Omental fat pad (tissue), 4 donors: ENCODE measurements at places on chromosomes 2 and 18.

DNA sequence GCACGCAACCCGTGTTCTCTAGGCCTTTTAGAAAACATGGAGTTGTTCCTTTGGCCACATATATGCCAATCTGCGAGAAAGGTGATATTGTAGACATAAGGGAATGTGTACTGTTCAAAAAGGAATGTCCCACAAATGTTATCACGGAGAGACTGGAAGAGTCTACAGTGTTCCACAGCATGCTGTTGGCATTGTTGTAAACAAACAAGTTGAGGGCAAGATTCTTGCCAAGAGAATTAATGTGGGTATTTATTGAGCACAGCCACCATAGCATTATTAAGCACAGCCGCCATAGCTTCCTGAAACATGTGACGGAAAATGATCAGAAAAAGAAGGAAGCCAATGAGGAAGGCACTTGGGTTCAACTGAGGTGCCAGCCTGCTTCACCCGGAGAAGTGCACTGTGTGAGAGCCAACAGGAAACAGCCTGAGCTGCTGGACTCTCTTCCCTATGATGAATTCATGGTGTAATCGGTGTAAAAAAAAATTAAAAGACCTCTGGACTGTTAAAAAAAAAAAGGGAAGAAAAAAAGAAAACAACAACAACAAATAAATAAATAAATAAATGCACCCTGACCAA, 29.0 kb upstream of the REL start:
- no peak for DNase-seq

- no peak for DNase-seq
These were observed 201.7 kb downstream of the NRP2 start for GRCh38 chr2:205883965-205884364.

GRCh38 chr2:132609101-132609890, 60.7 kb downstream of the LYPD1 start:
- DNase-seq = no peak

GRCh38 chr2:235940330-235940729, 227.9 kb downstream of the GBX2 start:
- DNase-seq = no peak

- DNase-seq = no peak
These were observed 773.5 kb downstream of the CPS1 start for GRCh38 chr2:211329882-211330281.

- no peak for DNase-seq
These were observed 76.0 kb upstream of the DSG1 start for GRCh38 chr18:31241900-31242409.

DNA sequence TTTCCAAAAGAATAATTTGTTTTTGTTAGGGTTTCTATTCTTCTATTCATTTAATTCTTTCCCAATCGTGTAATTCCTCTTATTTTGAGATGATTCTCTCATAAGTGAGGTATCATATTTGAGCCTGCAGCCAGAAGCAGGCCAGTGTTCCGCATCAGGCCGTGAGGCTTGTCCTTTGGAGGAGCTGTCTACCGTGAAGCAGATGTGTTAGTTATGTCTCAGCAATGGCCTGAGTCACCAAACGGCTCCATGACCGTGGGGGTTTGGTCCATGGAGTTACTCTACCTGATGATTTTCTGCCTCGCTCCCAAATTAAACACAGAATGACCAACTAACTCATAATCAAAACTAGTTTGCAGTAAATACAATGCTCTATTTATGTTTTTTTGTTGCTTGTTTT, 64.2 kb upstream of the TMEM87B start:
- no peak for DNase-seq

- no peak for DNase-seq
These were observed 22.6 kb upstream of the TMEM247 start for GRCh38 chr2:46456789-46457188.

- DNase-seq = no peak
These were observed 110.1 kb upstream of the FBXO11 start for GRCh38 chr2:48016225-48017019.

- no peak for DNase-seq
These were observed 179.1 kb downstream of the LDLRAD4 start for GRCh38 chr18:13397504-13398163.

GRCh38 chr18:49019446-49020045, 68.8 kb upstream of the SMAD7 start:
- DNase-seq = peak; percentile 20

DNA sequence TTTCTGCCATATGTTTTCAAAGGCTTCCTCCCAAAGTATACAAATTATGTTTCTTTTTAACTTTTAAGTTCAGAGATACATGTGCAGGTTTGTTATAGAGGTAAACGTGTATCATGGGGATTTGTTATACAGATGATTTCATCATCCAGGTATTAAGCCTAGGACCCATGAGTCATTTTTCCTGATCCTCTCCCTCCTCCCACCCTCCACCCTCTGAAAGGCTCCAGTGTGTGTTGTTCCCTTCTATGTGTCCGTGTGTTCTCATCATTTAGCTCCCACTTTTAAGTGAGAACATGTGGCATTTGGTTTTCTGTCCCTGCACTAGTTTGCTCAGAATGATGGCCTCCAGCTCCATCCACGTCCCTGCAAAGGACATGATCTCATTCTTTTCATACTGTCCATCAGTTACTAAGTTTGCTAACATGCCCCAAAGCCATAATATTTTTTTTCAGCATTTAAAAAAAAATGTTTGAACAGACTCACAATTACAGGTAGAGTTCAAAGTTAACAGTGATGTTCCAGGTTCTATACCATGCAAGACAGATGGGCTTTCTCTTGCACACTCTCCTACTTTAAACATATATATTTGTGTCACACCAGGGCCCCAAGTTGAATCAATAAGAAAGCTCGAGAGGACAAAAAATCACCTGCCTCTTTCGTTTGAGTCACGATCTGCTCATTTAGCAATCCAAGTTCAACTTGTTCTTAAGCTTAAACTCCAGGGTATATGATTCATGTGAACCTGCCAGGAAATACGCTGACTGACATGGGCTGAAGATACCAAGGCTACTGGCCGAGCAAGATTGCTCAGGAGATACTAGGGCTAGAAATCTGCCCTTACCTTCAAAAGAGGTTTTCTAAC, 77.6 kb downstream of the AP1S3 start:
- no peak for DNase-seq

DNA sequence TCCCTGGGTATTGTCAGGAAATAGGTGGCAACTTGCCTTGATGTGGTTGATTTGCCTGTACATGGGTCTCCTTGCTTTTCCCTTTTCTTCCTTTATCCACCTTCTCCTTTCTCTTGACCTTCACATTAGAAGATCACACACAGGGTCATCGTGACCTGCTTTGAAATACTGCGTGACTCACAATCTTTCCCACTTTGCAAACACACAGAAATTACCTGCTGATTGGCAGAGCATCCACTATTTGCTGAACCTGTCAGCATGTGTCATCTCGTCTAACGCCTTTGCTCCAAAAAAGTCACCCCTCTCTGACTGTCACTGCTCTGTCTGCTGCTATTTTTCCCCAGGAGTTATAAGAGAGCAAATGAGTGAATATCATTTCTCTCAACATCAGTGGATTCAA, 60.8 kb downstream of the MYO3B start:
- DNase-seq = no peak

- DNase-seq = no peak
These were observed at the start of gene TMEM163 for GRCh38 chr2:134718817-134719814. TMEM163 (minus strand) TSS chr2:134719000.

- DNase-seq = no peak
These were observed 20.9 kb downstream of the ROCK1 start for GRCh38 chr18:21090680-21091079.

- DNase-seq = no peak
These were observed 112.1 kb downstream of the MCFD2 start for GRCh38 chr2:46803547-46803878.

DNA sequence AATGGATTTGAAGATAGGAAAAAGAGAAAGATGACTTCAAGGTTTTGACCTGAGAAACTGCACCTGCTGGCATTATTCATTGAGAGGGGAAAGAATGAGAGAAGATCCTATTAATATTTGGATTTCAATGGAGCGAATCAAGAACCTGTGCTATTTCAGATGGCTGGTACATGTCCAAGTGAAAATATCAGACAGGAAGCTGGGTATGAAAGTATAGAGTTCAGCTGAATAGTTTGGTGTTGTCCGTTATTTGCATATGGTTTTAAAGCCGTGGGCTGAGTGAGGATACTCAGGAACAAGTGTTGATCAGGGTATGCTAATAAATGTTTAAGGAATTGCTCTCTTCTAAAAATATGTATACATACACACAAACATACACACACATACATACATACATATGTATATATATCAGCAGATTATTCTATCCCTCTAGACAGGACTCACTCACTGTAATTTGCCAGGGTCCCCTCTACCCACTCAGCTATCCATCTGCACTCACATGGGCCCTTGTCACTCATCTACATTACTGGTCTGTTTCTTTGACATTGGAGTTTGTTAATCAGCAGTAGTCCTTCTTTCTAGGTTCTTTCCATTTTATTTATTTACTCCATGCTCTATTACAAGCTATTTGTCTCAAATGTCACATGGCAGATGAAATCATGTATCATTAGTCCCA, 33.9 kb upstream of the IKZF2 start:
- no peak for DNase-seq

GRCh38 chr18:28127763-28128658, 48.9 kb downstream of the CDH2 start:
- no peak for DNase-seq

- no peak for DNase-seq
These were observed 134.8 kb downstream of the EIPR1 start for GRCh38 chr2:3242747-3243369.

- peak; percentile 53 for DNase-seq
These were observed 99.1 kb downstream of the ALPK2 start for GRCh38 chr18:58529714-58530354.

DNA sequence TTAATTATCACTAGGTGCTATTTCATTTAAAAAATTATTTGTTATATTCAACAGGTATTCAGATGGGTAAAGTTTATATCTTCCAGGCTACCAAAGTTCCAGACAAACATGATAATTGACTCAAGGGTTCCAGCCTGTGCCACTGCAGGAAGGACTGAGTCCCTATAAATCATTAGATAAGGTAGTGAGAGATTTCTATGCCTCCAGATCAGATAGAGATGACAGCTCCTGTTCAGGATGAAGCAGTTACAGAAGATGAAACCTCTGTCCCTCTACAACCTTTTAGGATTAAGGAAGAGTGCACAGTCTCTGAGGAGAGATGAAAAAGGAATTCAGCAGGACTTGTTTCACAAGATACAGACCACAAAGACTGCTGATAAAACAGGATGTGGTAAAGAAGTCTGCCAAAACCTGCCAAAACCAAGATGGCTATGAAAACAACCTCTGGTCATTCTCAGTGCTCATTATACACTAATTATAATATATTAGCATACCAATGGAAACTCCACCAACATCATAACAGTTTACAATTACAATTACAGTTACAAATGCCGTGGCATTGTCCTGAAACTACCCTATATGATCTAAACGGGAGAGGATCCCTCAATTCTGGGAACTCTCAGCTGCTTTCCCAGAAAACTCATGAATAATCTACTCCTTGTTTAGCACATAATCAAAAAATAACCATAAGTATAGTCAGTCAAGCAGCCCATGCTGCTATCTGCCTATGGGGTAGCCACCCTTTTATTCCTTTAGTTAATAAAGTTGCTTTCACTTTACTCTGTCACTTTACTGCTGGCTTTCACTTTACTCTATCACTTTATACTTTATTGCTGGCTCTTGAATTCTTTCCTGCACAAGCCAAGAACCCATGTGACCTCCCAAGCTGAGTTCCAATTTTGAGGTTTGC, 288.5 kb downstream of the PDE11A start:
- no peak for DNase-seq

- DNase-seq = no peak
These were observed 74.6 kb downstream of the SLC4A3 start for GRCh38 chr2:219701847-219702634.

GRCh38 chr18:13868501-13869271, 44.7 kb downstream of the MC5R start:
- DNase-seq = no peak

DNA sequence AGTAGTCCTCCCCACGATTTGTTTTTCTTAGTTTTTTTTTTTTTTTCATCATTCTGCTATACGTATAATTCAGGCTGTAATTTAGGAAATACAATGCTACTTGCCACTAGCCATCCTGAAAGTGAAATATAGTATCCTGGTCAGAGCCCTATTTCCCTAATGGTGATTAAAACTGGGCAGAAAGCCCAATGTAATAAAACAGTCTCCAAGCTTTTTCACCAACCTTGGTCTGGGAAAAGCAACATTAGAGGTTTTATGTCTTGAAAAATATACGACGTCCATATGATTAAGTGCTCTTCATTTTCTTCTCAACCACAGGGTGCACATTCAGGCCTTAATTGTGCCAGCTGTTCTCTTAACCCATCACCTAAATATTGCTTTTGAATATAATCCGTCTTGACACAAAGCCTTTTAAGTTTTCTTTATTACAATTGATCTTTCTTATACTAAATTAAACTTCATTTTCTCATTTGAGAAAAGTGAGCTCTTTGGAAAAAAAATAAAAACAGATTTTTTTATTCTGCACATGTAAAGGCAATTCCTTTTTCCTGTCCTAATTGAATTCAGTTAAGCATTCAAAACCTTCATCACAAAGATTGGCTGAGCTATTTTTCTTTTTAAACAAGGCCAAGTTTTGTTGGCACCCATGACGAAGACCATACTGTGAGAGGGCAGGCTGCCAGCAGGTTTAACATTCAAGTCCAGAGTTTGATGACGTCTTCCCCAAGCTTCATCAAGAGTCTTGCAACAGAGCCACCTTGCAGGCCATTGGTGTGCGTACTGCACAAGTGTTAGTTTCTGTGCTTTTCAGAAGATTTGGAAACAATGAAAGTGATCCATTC, 52.7 kb downstream of the MAP2 start:
- peak; percentile 30 for DNase-seq

DNA sequence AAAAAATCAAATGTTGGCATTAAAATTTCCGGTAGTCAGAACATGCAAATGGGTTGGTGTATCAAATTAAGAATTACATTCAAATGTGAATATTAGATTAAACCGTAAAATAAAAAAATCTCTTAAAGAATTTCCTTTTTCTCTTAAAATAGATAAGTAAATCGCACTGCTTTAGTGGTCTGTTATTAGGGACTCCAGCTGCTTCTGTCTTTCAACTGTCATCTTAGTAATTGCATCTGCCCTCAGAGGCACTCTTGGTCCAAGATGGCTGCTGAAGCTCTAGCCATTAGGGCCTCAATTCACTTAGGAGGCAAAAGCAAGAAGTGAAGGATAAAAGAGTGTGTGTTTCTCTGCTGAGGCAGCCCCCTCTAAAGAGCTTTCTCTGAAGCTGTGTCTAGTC, 132.4 kb downstream of the MGAT5 start:
- DNase-seq = no peak

- DNase-seq = no peak
These were observed 50.1 kb downstream of the SLC14A1 start for GRCh38 chr18:45774065-45774521.
